Activated T-cell treated with anti-CD3 and anti-CD28 coated beads, Interleukin-2, amount 50 U/mL, for 72 hours (primary cell): ENCODE measurements at places on chromosomes 3 and 15. TPM values are rescaled to one million over a fixed set of nuclear protein-coding genes. Genes with fewer than 3 reads are reported as not detected.

The UROC1 gene
- total RNA-seq, result not detected

The MESP2 gene
- total RNA-seq, result not detected

DNA sequence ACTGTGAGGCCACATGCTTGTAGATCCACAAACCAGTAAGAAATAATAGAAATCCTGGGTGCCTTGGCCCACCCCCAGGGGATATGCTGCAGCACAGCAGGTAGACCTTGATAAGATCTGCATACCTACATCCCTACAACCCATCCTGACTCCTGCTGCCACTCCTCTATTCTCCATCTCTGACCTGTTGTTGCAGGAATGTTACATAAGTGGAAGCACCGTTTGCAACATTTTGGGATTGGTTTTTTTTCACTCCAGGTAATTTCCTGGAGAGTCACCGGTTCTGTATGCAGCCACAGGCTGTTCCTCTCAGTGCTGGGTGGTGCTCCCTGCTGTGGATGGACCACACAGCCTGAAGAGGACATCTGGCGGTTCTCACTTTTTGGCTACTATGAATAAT lies 16.1 kb upstream of the CSPG5 start:
- no peaks in the 10 kb centered on the region for H3K4me1 ChIP-seq
- no peak overlapping the region for H3K27ac ChIP-seq
- peaks cover 19% of the 10 kb centered on the region for H3K36me3 ChIP-seq
- no peaks in the 10 kb centered on the region for H3K27me3 ChIP-seq
- H3K4me3 ChIP-seq, result no peak overlapping the region

- H3K4me1 ChIP-seq, result peaks cover 9% of the 10 kb centered on the region
- H3K36me3 ChIP-seq, result no peaks in the 10 kb centered on the region
- no peaks in the 10 kb centered on the region for H3K27me3 ChIP-seq
- H3K27ac ChIP-seq, result no peak overlapping the region
- H3K4me3 ChIP-seq, result no peak overlapping the region
- no peak for DNase-seq
Observed at GRCh38 chr3:33982269-33982798, 183.9 kb downstream of the PDCD6IP start.

- peak overlapping the region; percentile 74 for H3K27ac ChIP-seq
- DNase-seq, result peak; percentile 74
Observed at GRCh38 chr15:72785432-72785831, 1.9 kb upstream of the ADPGK start.

GRCh38 chr3:149276619-149277018 lies 55.0 kb upstream of the CP start:
- H3K4me3 ChIP-seq, result no peak overlapping the region
- DNase-seq, result no peak
- H3K36me3 ChIP-seq, result no peaks in the 10 kb centered on the region
- H3K27me3 ChIP-seq, result no peaks in the 10 kb centered on the region
- H3K4me1 ChIP-seq, result peaks cover 10% of the 10 kb centered on the region

- H3K4me3 ChIP-seq, result peak overlapping the region; percentile 63
- DNase-seq, result peak; percentile 39
- peaks cover 46% of the 10 kb centered on the region for H3K4me1 ChIP-seq
- peaks cover 25% of the 10 kb centered on the region for H3K27me3 ChIP-seq
- no peaks in the 10 kb centered on the region for H3K36me3 ChIP-seq
Observed at GRCh38 chr15:59298225-59298853, 74.3 kb downstream of the MYO1E start.

DNA sequence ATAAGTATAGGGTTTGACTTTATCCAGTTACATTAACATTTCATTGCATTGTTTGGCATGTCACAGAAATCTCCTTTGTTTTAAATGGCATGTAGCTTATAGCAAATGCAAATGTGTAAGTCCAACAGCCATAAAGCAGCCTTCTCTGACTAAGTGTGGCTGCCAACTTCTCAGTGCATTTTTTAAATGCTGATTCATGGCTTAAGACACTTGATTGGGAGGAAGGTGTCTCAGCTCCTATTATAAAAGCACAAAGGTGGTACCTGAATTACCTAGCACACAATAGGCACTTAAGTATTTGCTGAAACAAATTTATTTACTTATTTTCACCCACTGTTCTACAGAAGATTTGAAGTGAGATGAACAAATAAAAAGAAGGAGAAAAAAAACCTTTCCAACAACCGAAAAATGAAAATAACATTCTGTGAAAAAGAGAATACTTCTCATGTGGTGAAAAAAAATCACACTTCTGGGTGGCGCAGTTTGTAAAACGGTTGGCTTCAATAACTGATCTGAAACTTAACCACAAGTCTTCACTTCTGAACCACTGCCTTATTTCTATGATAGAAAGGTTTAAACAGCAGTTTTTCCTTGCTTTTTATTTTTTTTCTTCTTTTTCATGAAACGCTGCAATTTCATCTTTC lies 105.5 kb upstream of the ICE2 start:
- H3K4me1 ChIP-seq, result peaks cover 97% of the 10 kb centered on the region
- peak overlapping the region; percentile 78 for H3K4me3 ChIP-seq
- DNase-seq, result no peak
- H3K27me3 ChIP-seq, result peaks cover 6% of the 10 kb centered on the region
- no peaks in the 10 kb centered on the region for H3K36me3 ChIP-seq

- no peak overlapping the region for H3K4me3 ChIP-seq
- no peak for DNase-seq
- peaks cover 11% of the 10 kb centered on the region for H3K36me3 ChIP-seq
- H3K27ac ChIP-seq, result peak overlapping the region; percentile 63
- no peaks in the 10 kb centered on the region for H3K27me3 ChIP-seq
Observed at GRCh38 chr15:68789534-68790241, 31.0 kb downstream of the ANP32A start.

DNA sequence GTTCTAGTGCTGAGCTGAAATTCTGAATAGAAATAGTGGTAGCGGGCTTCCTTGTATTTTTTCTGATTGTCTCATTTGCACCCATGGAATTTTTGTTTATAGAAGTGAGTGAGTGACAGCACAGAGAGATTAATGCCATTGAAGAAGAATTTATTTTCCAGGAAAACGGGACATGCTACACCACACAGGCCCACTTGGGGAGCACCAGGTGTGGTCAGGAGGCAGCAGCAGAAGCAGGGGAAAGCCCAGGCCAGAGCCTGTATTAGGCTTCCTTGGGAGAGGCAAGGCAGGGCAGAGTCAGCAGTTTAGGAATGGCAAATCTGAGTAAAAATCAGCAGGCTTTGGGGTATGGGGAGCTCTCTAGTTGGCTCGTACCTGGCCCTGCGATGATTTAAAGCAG lies 88.4 kb upstream of the ATP11B start:
- no peaks in the 10 kb centered on the region for H3K27me3 ChIP-seq
- H3K36me3 ChIP-seq, result no peaks in the 10 kb centered on the region
- H3K4me1 ChIP-seq, result no peaks in the 10 kb centered on the region
- no peak overlapping the region for H3K4me3 ChIP-seq

DNA sequence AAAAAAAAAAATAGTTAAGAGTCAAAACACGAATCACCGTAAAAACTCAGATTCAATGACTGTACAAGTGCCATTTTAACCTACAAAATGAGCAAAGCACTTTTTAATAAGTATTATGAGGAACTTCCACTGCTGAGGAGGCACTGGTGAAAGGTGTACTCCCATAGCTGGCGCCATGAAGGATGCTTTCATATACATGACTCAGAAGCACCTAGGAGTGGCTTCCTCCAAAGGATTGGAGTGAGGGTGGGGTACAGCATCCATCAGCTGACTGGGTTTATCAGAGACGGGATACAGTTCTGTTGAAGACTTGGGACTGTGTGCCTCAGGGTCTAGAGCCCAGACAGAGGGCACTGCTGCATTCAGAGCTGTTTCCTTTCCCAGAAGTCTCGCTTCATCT lies 60.9 kb upstream of the MEX3B start:
- no peak for DNase-seq
- H3K4me3 ChIP-seq, result no peak overlapping the region
- H3K27me3 ChIP-seq, result no peaks in the 10 kb centered on the region
- H3K36me3 ChIP-seq, result no peaks in the 10 kb centered on the region
- no peak overlapping the region for H3K27ac ChIP-seq
- H3K4me1 ChIP-seq, result peaks cover 7% of the 10 kb centered on the region

DNA sequence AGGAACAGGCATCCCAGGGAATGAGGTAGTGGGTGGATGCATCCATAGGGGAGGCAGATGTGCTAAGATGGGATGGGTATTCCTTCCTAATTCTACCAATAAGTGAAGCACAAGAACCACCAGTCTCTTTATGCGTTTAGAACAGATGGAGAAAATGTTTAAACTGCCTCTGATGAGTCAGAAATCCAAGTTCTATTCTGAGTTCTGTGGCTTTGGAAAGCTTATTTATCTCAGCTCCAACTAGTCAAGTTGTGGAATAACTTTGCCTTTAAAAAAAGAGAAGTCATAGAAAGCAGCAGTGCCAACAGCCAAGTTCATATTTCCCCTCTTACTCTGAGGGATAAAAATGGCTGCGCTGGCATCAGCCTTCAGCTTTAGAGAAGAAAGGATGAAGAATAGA lies 761.7 kb downstream of the IGSF11 start:
- H3K4me3 ChIP-seq, result no peak overlapping the region
- no peak for DNase-seq
- H3K27me3 ChIP-seq, result no peaks in the 10 kb centered on the region
- H3K4me1 ChIP-seq, result no peaks in the 10 kb centered on the region

DNA sequence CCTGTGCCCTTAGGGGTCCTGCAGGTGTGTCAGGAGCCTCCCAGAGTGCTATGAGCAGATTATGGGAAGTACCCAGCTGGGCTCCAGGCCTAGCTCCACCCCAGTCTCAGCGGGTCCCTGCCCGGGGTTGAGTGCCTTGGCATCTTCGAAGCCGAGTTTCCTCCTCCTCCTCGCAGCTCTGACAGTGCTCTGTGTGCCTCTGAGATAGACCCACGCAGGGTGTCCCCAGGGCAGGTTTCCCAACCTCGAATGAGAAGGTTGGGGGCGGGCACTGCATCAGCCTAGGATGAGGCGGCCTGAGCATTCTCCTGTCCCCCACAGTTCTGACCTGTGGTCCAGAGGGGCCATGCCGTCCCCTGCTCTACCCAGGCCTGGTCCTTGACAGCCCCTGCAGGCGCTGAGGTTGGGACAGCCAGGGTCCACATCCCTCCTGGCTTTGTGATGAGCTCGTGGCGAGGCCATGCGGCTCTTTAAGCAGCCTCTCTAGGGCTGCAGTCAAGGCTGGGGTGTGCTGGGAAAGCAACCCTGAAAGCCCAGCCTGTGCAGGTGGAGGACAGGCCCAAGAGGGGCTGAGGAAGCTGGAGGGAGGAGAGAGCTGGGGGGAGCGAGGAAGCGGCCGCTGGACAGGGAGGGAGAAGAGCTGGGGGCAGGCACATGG lies 20.2 kb upstream of the SKOR1 start:
- no peak overlapping the region for H3K4me3 ChIP-seq
- no peaks in the 10 kb centered on the region for H3K36me3 ChIP-seq
- no peak for DNase-seq
- H3K4me1 ChIP-seq, result no peaks in the 10 kb centered on the region

DNA sequence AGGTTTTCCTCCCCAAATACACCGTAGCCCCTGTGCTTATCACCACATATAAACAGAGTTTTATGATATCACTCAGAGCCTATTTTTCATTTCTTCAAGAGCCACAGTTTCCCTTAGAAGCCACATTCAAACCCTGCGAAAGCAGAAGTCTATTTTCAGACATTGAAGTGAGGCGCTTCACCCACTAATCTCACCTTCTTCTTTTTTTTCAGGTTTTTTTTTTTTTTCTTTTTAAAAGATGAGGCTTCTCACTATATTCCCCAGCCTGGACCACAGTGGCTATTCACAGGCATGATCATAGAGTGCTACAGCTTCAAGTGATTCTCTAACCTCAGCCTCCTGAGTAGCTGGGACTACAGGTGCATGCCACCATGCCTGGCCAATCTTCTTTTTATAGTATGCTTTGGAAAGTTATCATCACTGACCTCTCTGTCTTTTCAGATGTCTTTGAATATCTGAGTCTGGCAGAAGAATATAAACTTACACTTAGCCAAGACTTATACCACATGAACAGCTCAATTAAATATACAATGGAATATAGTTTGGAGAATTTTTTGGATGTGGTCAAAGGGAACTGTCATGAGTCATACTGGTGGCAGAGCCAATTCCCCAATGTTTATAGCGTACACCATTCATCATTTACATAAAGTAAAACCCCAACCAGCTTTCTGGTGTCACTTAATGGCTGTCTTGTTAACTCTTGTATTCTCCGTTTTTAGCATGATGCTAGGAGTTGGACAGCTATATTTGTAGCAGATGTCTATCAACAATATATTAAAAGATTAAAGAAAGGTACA lies 59.7 kb upstream of the CCDC50 start:
- DNase-seq, result no peak
- H3K27ac ChIP-seq, result no peak overlapping the region
- no peaks in the 10 kb centered on the region for H3K27me3 ChIP-seq
- no peaks in the 10 kb centered on the region for H3K36me3 ChIP-seq
- no peaks in the 10 kb centered on the region for H3K4me1 ChIP-seq
- no peak overlapping the region for H3K4me3 ChIP-seq
